ENCODE measurements at places on chromosomes 5 and 9.

DNA sequence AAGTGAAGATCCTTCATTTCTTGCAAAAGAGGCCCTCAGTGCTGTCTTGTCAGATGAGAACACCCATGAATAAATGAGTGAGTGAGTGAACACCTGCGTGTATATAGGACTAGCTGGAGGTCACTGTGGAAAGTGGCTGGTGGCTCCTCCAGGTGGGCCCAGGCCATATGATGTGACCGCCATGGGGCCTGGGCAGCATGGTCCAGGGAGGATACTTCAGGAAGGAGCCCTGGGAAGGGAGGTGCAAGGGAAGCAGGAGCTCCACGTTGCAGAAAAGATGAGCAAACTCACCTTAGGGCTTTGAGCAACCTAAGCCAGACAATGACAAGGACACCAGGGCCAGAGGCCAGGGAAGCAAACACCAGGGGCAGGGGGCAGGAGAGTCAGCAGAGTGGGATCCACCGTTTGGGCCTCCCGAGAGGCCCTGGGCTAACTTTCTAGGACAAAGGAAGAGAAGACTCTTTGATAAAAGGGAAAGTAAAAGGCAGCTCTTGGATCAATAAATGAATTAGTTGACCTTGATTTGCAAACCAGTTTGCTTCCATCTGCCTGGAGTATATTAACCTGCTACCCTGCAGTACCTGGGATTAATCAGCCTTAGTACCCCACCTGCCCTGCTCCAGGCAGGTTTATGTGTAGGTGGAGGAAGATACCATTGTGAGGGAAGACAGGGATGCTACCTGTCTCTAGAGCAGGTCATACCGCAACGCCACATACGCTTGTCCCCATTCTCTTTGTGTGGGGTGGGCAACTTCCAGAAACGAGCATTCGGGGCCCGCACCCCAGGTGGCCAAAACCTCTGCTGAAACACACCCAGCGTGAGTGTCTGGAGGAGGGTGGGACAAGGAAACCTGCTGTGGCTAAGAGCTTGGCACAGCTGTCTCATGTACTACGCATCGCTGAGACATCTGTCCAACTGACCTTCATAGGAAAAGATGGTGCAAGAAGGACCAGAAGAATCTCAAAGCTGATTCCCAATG, 51.4 kb upstream of the OLFM1 start:
- no peak for DNase-seq

- no peak for DNase-seq
Observed at GRCh38 chr5:102627315-102627714, 127.8 kb upstream of the PAM start.

DNA sequence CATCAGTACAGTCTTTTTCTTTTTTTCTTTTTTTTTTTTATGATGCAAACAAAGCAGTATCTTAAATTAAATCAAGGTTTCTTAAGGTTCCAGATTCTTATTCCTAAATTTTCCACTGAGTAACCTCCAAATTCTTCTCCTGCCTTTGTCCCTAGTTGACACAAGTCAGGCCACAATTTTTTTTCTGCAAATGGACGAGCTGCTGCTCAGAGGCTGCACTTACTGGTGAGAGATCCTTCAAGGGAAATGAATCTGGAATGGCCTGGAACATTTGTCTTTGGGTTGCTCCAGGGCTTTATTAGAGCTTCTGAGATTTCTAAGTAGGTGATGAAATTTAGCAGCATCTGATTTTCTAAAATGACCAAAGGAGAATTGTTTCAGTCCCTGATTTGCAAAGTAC, 39.3 kb downstream of the PIK3R1 start:
- no peak for DNase-seq

DNA sequence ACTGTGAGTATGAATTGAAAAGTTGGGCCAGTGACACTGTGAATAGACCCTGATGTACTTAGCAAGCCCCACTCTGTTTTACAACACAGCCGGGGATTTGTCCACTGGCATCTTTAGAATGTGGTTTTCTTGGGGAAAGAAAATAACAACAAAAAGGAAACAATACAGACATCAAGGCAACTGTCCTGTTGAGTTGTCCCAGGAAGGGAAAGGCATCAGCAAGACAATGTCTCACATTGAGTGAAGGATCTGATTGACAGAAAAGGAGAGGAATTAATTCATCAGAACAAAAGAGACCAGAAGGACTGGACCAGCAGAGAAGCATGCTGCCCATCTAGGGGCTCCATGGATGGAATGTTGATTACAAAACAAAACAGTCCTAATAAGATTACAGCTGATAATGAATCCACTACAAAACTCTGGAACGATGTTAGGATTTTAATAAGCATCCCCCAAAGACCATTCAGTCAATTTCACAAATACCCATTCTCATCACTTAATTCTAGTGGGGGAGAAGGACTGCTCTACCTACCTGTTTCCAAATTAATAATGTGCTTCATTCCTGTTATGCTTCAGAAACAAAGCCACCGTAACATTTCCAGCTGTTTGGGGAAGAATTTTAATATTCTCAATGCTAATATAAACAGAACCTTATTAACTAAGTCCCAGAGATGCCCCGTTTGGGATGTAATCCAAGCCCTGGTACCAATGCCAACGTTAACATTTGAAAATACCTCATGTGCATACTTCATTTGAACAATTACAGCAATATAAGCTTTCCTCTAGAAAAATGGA, 298.0 kb downstream of the SPOCK1 start:
- DNase-seq = no peak

- no peak for DNase-seq
Observed at GRCh38 chr9:114250648-114251047, 72.2 kb upstream of the ORM1 start.

- no peak for DNase-seq
Observed at GRCh38 chr5:133356984-133357421, 255.3 kb downstream of the FSTL4 start.

GRCh38 chr5:111976705-111977435, 219.9 kb upstream of the NREP start:
- no peak for DNase-seq

DNA sequence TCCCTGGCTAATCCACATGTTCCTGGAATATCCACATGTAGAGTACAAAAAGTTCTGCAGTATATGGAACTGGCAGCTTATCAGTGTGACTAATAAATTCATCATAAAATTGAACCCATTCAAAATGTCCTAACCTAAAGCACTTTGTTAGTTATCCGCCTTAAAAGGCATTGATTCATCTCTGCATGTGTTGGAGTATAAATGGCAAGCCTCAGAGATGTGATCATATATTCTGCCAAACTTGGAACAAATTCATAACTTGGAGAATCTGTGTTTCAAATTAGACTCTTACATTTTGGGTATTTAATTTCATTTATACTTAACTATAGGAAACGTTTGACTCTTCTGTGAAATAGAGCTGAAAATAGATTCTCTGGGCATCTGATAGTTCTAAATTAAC, 25.2 kb upstream of the NREP start:
- DNase-seq = no peak

GRCh38 chr9:14373336-14373666, 59.4 kb upstream of the NFIB start:
- DNase-seq = no peak

DNA sequence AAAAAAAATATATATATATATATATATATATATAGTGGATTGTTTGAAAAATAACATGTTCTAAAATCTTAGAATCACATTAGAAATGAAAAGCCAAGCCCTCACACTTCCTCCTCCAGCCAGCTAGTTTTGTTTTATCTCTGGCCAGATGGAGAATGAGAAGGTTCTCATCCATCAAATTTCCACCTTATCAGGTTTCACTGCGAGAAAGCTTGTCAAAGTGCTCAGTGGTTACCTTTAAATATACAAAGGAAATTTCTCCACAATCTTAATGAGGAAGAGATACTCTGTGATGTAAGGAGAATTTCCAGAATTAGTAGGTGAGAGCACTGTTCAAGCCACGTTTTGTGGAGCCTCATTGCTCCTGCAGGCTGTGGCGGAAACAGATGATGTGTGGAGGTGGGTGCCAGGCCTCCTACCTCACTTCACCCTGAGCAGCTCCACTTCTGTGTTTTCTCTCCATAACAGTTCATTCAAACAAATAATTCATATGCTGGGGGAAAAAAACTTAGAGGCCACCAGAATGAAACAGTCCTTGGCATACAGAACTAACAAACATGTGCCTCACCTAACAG, 71.9 kb downstream of the CDK5RAP2 start:
- DNase-seq = no peak

GRCh38 chr9:124812441-124812876, 35.5 kb downstream of the OLFML2A start:
- DNase-seq = peak; percentile 100
